ENCODE measurements at places on chromosomes 13 and 19.

DNA sequence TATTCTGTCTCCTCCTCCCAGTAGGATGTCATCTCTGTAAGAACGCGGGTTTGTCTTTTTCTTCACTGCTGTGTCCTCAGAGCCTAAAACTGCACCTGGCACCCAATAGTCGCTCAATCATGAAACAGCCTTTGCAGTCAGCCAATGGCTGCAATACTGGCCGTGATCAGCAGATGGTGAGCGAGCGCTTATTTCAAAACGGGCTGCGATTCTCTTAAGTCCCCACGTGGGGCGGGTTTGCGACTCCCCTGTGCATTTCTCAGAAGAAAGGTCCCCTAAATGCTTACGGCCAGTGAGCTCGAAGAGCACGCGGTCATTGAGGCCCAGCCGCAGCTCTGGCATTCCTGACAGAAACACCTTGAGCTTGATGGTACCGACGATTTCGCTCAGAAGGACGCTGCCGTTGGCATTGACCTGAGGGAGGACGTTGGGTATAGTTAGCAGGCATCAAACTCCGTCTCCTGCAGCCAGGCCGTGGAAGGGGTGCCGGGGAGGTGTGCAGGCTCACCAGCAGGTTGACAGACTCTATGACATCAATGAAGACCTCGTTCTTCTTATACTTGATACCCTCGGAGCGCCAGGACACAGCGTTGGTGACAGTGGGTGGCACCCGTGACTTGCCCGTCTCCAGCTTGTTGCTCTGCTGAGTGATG lies 6.0 kb downstream of the AP1M2 start:
- peak; percentile 98 for DNase-seq

DNA sequence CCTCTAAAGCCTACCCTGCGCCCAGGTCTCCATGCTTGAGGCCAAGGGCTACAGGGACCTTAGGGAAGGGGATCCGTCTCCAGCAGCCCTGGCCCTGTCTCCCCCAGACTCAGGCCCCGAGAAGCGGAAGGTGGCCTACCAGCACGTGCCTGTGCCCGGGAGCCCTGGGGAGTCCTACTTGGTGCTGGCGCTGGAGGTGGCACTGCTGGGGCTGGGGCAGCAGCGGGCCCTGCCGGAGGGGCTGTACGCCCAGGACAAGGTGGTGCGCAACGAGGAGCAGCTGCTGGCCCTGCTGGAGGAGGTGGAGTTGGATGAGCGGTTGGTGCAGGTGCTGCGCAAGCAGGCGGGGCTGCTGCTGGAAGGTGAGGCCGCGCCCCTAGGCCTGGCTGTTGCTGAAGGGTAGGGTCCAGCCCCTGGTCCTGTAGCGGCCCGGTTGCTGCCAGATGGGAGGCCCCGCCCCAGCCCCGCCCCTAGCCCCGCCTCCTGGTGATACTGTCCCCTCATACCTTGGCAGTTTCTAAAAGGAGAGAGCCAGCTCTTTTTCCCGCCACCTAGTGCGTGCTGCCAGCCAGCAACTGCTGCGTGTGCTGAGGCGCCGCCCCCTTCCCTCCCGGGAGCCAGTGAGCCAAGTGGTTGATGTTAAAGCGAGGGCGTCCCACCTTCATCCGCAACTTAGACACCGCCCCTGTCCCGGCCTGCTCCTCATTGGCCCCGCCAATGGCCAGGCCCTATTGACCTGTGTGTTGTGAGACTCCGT lies 22.6 kb downstream of the ZSWIM4 start:
- peak; percentile 45 for DNase-seq

DNA sequence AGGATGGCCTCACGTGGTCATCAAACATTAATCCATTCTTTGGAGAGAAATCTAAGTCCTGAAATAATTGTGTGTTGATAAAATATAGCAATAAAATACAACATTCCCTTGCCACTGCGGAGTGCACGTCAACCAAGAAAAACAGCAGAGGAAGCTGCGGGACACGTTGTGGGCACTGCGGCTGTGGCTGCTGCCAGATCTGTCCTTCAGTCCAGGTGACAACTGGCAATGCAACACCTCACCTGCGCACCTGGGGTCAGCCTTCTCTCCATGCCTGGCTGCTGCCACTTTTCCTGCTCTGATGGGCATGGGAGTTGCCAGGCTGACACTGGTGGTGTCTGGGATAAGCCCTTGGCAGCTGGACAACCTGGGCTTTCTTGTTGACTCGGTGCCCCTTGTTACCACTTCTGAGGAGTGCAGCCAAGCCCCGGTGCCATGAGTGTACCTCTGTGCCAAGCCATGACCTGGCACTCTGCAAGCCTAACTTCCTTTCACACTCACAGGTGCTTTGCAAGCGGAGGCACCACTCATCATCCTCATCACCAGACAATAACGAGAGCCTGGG lies 251.6 kb upstream of the TSHZ3 start:
- no peak for DNase-seq

GRCh38 chr19:45768655-45768983 lies 433 bp downstream of the SIX5 start:
- DNase-seq, result peak; percentile 49

GRCh38 chr13:113907635-113908617 lies 44.0 kb upstream of the GAS6 start:
- no peak for DNase-seq

Data from activated CD8-positive, alpha-beta T cell treated with anti-CD3 and anti-CD28 coated beads for 36 hours (primary cell).